ENCODE measurements at places on chromosomes 1 and 21.

- DNase-seq = no peak
These were observed 20.8 kb upstream of the SPOCD1 start for GRCh38 chr1:31836638-31837037.

- no peak for DNase-seq
These were observed 799.5 kb downstream of the LTN1 start for GRCh38 chr21:28193189-28193588.

GRCh38 chr1:17798799-17799382 lies 43.8 kb downstream of the ACTL8 start:
- no peak for DNase-seq

- no peak for DNase-seq
These were observed 159.4 kb downstream of the ST6GALNAC5 start for GRCh38 chr1:77026640-77027039.

- DNase-seq = no peak
These were observed 653.4 kb downstream of the KIF26B start for GRCh38 chr1:245807954-245808719.

DNA sequence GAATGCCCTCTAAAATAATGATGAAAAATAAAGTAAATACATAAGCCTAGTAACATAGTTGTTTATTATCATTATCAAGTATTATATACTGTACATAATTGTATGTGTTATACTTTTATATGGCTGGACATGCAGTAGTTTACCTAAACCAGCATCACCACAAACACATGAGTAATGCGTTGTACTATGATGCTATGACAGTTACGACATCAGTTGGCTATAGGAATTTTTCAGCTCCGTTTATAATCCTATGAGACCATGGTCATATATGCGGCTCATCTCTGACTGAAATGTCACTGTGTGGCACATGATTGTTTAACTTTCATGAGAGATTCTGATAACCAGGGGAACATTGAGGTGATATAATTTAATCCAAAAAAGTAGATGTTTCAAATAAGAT lies 352.1 kb downstream of the ST6GALNAC3 start:
- DNase-seq = no peak

DNA sequence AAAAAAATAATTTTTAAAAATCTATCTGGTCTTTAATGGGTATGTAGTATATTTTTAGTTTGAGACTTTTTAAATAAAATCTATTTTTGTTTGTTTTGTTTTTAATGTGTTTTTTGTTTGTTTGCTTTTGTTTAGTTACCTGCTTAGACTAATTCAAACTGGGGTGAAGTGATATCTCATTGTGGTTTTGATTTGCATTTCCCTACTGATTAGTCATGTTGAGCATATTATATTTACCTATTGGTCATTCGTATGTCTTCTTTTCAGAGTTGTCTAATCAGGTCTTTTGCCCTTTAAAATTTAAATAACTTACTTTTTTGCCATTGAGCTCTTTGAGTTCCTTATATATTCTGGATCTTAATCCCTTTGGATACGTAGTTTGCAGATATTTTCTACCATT lies 20.3 kb downstream of the CD1B start:
- no peak for DNase-seq

- DNase-seq = no peak
These were observed 61.2 kb downstream of the RGS5 start for GRCh38 chr1:163141556-163141955.

GRCh38 chr21:43972850-43973633 lies 39.1 kb upstream of the TRAPPC10 start:
- no peak for DNase-seq

- DNase-seq = no peak
These were observed 5.7 kb upstream of the IFFO2 start for GRCh38 chr1:18962121-18962721.

DNA sequence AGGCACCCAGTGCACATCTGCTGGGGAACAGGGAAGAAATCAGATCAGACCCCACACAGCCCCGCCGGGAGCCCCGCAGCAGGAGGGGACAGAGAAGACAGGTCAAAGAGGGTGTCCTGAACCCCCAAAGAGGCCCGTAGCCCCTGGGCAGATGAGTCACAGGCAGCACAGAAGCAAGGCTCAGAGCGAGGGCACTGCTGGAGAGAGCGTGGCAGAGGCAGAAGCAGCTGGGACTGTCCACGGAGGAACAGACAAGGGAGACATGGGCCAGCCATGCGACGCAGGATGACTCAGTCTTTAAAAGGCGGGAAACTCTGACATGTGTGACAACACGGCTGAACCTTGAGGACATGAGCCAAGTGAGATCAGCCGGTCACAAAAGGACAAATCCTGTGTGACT lies 14.5 kb upstream of the PRDM16 start:
- DNase-seq = no peak

DNA sequence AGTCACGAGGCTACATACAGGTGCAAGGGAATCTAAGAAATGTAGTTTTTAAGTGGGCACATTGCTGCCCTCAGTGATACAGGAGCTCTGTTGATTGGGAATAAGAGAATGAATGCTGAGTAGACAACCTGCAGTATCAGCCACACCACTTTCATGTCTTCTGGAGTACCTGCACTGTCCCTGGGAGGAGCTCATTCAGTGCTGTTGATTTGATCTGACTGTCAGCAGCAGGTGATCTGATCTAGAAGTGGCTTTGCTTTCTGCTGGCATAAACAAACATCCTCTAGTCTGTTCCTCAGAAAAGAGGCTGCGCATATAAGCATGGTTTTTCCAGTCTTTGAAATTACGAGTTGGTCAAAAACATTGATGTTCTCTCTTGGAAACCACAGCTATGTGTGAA lies 35.5 kb upstream of the LRRC52 start:
- DNase-seq = no peak

DNA sequence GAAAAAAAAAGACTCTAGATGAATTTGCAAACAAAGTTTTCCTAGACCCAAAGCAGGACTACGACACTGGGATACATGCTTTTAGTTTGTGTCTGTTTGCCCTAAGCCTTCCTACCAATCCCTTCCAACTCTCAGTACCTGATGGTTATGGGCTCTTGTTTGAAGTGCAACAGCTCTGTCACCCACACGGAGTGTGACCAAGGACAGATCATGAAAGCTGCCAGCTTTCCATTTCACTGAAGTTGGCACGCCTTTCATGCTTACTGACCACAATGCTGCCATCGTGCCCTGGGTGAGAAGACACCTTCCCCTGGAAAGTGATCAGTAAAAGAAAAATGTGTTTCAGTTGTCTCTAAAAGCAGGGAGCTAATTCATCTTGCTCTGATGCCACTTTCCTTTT lies 312.5 kb upstream of the PTBP2 start:
- DNase-seq = no peak

GRCh38 chr1:15523104-15524020 lies 653 bp downstream of the CASP9 start:
- DNase-seq = no peak

DNA sequence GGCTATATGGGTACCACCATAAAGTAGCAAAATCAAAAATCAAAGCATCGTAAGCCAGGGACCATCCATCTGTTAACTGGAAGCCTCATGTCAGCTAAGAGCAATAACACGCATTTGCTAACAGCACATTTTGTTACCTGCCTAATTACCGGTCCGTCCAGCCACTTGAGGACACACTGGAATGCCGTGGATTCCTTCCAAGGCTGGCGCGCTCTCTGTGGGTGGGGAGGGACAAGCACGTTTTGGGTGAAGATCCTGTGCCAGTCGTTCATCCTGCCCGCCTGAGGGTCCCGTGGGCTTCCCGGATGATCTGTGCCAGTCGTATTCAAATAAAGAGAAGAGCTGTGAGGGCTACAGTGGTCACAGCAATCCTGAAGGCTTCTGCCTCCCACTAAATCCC lies 6.2 kb downstream of the NPHP4 start:
- no peak for DNase-seq

DNA sequence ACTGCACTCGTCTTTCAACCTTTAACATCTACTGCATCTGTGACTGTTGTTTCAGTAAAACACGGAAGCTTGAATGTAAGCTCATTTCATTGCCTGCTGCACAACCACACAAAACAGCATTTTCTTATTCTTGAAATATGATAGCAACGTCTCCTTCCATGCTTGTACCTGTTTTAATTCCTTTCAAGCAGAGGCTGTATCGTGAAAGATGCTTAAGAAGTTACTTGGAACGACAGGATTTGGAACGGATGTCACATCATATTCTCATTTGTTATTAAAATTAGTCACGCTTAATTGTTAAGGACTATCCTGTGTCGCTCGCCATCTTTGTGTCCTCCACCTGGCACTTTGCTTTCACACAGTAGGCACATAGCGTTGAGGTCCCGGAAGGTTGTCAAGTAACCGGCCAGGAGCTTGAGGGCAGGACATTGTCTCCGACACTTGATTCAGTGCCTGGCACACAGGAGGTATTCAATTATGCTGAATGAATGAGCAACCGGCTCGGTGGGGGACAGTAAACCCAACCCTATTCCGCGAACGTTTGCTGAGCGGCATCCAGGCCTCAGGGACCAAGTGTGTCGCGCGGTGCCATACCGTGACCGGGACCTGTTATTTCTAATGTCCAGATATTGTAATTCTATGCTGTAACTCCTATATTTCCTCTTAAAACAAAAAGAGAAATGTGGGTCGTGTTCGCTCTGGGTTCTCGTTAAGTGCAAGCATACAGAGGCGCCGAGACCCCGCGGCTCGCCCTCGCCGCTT lies 499 bp upstream of the SH3GLB1 start:
- DNase-seq = peak; percentile 29

- DNase-seq = no peak
These were observed 728.6 kb downstream of the PTPRU start for GRCh38 chr1:29964718-29965533.
